ENCODE measurements at places on chromosomes 4 and X.

DNA sequence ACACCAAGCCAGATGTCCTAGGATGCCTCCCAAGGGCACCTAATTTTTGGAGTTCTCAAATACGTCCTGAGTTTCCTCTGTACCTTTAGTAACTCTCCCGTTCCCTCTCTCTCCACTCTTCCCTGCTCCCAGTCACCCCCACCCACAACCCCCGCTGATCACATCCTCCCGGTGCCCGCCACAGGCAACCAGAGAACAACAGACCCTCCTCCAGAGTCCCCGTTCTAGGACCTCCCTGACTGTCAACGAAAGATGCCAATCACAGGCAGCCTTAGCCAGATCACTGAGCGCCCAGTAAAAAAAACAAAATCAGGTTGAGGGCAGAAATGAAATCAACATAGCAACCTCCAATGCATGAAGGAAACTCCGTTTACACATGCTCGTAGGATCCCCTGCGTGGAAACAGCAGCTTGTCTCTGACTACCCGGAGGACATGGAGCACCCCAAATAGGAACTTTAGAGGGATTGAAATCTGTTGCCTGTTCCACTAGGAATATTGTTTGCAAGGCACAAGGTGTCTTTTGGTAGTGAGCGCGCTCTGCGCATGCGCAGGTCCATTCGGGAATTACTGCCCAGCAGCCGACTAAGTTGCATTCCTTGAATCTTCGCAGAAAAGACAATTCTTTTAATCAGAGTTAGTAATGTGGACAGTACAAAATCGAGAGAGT is at the start of gene GABRB1:
TSS of gene GABRB1 (plus strand) at position 557 of the 668 bp plus-strand sequence.
- DNase-seq = no peak

- no peak for DNase-seq
Observed at GRCh38 chr4:175309041-175309440, 390.9 kb downstream of the ADAM29 start.

GRCh38 chrX:16778545-16778944 is 7.7 kb upstream of the TXLNG start:
- no peak for DNase-seq

GRCh38 chr4:75985116-75985515 is 5.6 kb downstream of the SDAD1 start:
- DNase-seq = no peak

DNA sequence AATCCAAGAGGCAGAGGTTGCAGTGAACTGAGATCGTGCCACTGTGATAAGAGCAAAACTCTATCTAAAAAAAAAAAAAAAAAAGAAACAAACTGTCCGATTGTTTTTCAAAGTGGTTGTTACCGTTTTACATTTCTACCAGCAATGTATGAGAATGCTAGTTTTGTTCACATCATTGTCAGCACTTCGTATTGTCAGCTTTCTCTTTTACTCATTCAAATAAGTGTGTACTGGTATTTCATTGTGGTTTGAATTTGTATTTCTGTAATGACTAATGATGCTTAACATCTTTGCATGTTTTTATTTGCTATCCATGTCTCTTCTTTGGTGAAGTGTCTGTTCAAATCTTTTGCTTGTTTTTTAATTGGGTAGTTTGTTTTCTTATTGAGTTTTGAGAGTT is 65.8 kb downstream of the GPR101 start:
- no peak for DNase-seq

GRCh38 chr4:82747686-82748575 is 50.7 kb downstream of the SCD5 start:
- no peak for DNase-seq

DNA sequence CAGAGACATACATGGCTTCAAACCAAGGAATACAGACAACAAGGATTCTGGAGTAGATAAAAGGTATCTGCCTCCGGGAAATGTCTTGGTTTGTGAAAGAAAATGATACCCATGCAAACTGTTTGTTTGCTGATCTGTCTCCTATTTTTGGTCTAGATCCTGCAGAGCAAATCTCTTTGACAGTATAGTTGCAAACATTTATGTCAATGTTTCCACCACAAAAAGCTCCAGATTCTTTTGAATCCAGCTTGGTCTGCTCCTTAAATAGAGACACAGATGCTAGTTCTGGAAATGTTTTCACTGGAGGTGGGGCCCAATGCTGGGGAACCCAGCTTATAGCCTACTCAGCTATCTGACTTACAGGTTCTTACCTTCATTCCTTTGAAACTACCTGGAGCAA is 119.7 kb downstream of the ATG4A start:
- DNase-seq = no peak
